ENCODE measurements at places on chromosomes 1 and 21.

GRCh38 chr1:185350027-185350442 is 33.0 kb upstream of the IVNS1ABP start:
- no peak for DNase-seq

DNA sequence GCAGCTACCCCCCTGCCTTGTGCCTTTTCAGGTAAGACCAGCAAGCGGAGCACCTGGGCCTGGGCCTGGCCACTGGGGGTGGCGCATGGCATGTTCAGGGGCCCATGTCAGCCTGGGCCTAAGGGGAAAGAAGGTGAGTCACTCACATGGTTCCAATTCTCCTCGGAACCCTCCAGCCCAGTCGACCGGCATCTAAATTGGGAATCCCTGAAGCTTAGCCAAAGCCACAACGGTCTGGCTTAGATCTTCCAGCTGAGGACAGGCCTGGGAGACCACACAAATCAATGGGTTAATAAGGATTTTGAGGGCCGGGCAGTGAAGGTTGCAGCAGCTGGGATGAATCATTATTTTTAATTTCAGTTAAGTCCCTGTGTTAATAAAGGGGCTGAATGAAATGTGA is 145.1 kb upstream of the SMYD2 start:
- DNase-seq = no peak

- no peak for DNase-seq
These were observed 12.7 kb downstream of the ATF3 start for GRCh38 chr1:212621043-212621948.

- no peak for DNase-seq
These were observed 38.6 kb downstream of the ALG6 start for GRCh38 chr1:63405987-63406386.

DNA sequence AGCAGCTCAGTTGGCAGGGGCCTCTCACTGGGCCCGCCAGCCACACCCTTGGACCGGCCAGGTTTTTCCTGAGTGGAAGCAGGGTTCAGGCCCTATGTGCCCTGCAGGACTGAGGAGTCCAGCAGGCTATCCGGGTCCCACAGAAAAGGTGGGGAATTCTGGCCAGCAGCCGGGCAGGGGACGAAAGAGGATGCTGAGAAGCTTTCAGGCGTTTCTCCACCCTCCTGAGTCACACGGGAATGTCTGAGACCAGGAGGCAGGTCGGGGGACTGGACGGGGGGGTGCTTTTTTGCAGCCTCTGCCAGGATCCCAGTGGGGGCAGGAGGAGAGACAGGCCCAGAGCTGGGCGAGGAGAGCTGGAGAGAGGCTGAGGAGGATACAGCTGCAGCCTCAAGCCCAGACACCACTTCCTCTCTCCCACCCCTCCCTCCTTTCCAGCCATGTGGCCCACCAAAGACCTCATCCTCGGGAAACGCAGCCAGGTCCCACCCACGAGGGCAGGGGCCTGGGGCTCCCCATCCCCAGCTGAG is 105.4 kb downstream of the SPSB1 start:
- peak; percentile 50 for DNase-seq

GRCh38 chr1:213994888-213995287 is 7.1 kb downstream of the PROX1 start:
- DNase-seq = no peak

DNA sequence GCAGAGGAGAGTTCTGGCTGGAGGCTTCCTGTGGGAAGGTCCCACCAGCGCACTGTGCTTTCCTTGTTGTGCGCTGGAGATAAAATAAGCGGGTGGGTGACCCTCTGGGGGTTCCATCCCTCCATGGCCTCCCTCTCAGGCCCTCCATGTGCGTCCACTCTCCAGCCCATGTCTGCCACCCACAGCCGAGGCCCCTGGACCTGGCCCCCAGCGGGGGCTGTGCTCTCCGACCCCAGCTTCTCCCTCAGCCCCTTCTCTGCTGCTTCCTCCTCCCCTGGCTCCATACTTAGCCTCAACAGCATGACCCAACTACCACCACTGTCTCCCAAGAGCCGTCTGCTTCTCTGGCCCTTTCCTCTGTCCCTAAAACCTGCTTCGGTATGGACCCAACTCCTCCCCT is 61.4 kb downstream of the GNG4 start:
- no peak for DNase-seq
